ENCODE measurements at places on chromosomes 11 and 22. TPM values are rescaled to one million over a fixed set of nuclear protein-coding genes. Genes with fewer than 3 reads are reported as not detected.

GRCh38 chr11:76236092-76236999, 30.0 kb upstream of the WNT11 start:
- peaks cover 21% of the 10 kb centered on the region for H3K4me1 ChIP-seq
- peak overlapping the region; percentile 92 for H3K4me3 ChIP-seq
- peak overlapping the region; percentile 36 for H3K27ac ChIP-seq
- H3K36me3 ChIP-seq, result peaks cover 3% of the 10 kb centered on the region

DNA sequence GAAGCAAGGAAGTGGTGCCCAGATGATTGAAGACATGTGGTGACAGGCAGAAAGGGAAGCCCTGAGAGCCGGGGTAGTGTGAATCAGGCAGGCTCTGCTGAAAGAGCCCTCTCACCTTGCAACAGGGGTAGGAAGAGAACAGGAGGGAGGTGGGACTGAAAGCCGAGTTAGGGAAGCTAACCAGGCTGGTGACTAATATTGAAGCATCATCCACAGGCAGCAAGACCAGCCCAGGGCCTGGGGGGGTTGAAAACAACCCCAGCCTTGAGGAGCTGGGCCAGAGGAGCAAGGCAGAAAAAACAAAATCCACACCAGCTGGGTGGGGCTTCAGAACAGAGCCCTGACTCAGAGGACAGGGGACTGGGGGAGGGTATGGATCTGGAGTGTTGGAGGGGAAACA, 35.0 kb upstream of the CRTAM start:
- no peaks in the 10 kb centered on the region for H3K27me3 ChIP-seq
- H3K36me3 ChIP-seq, result no peaks in the 10 kb centered on the region
- peaks cover 27% of the 10 kb centered on the region for H3K4me1 ChIP-seq
- H3K27ac ChIP-seq, result peak overlapping the region; percentile 72
- H3K4me3 ChIP-seq, result no peak overlapping the region

- DNase-seq, result no peak
- peaks cover 24% of the 10 kb centered on the region for H3K4me1 ChIP-seq
- H3K36me3 ChIP-seq, result no peaks in the 10 kb centered on the region
- peak overlapping the region; percentile 59 for H3K4me3 ChIP-seq
- H3K27ac ChIP-seq, result no peak overlapping the region
Measured at GRCh38 chr11:73383249-73384124, 7.3 kb downstream of the RELT start.

DNA sequence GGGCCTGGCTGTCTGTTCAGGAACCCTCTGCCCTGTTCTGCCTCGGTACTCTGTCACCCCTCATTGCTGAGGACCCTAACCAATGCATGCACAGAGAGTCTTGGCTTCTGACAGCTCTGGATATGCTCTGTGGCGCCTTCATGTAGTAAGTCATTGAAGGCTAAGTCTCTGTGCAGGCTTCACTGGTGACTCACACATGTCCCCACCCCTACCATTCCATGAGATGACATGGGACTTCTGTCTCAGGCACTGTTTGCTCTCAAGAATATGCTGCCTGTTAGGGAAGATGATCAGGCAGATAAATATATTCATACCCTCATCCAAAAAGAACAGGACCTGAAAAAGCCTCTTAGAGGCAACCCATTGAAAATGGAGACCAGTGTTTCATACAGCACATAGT, 43.6 kb upstream of the HORMAD2 start:
- H3K4me1 ChIP-seq, result peaks cover 5% of the 10 kb centered on the region
- DNase-seq, result no peak
- no peak overlapping the region for H3K4me3 ChIP-seq

DNA sequence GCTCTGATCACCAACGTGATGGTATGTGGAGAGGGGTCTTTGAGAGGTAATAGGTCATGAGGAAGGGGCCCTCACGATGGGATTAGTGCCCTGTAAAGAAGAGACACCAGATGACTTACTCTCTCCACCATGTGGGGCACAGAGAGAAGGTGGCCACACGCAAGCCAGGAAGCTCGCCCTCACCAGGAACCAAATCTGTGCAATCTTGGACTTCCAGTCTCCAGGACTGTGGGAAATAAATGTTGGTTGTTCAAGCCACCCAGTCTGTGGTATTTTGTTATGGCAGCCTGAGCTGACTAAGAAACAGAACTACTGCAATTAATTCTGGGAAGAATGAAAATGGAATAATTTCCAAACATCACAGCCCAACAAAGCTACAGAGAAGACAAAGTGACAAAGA, 117.5 kb downstream of the SNX19 start:
- H3K36me3 ChIP-seq, result peaks cover 4% of the 10 kb centered on the region
- no peaks in the 10 kb centered on the region for H3K4me1 ChIP-seq
- no peaks in the 10 kb centered on the region for H3K27me3 ChIP-seq
- no peak for DNase-seq
- no peak overlapping the region for H3K4me3 ChIP-seq

The OR2AG2 gene
- total RNA-seq, result 0.25 TPM

The BUD13 gene
- total RNA-seq, result 39.7 TPM
